ENCODE measurements at places on chromosomes 1 and 21. TPM values are rescaled to one million over a fixed set of nuclear protein-coding genes. Genes with fewer than 3 reads are reported as not detected.

MPZL1 gene
- polyA plus RNA-seq, result 55.3 TPM

S100A8 gene
- polyA plus RNA-seq, result not detected

IQGAP3 gene
- 12.5 TPM for polyA plus RNA-seq

WNT9A gene
- polyA plus RNA-seq, result 0.36 TPM

CC2D1B gene
- 16.9 TPM for polyA plus RNA-seq

LEPR gene
- 1.9 TPM for polyA plus RNA-seq

LRRIQ3 gene
- polyA plus RNA-seq, result 1.2 TPM

LIN28A gene
- polyA plus RNA-seq, result not detected

MTARC2 gene
- 2.6 TPM for polyA plus RNA-seq
